T-helper 22 cell (primary cell): ENCODE measurements at places on chromosomes 1 and 21.
A peak's percentile ranks its signal among the peaks of the same experiment; 100 is the strongest.

DNA sequence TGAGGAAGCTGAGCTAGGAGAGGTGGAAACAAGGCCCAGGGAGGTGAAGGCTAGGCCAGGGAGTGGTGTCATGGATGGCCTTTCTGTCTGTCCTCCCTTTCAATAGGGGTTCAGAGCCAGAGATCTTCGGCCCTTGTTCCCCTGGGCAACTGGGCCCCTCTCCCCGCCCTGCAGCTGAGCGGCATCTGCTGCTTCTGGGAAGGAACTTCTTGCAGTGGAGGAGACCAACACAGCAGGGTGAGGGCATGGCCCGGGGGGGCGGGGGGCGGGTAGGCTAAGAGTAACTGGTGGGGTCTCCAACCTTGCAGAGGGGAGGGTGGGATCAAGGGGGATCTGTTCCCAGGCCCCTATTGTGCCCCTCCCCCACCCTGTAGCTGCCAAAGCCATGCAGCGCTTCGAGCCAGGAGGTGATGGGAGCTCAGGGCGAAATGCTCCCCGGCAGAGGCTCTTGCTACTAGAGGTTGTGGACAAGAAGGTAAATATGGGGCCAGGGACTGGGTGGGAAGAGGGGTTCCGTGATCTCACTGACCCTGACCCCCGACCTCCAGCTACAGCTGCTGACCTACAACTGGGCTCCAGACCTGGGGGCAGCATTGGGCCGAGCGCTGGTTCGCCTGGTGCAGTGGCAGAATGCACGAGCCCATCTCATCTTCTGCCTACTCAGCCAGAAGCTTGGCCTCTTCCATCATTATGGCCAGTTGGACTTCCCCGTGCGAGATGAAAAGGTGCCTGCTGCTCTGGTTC is 11.7 kb downstream of the HYI start:
- no peak for DNase-seq

DNA sequence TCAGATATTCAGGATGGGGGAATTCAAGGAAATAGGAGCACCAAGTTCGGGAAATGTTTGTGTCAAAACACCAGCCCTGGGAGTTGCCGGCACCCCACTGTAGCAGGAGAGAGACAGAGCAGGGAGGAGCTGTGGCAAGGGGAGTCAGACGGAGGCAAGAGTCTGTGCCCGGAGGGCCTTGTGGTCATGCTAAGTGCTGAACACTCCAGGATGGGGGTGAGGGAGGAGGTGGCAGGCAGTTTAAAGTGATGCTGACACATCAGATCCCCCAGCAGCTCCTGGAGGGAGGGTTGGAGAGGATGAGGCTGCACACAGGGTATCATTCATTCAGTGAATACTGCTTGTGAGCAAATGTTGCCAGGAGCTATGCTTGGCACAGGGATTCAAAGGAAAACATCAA is 150.3 kb upstream of the ETV3 start:
- no peak for DNase-seq

GRCh38 chr1:94098585-94099111 is 22.3 kb downstream of the ABCA4 start:
- no peak for DNase-seq

DNA sequence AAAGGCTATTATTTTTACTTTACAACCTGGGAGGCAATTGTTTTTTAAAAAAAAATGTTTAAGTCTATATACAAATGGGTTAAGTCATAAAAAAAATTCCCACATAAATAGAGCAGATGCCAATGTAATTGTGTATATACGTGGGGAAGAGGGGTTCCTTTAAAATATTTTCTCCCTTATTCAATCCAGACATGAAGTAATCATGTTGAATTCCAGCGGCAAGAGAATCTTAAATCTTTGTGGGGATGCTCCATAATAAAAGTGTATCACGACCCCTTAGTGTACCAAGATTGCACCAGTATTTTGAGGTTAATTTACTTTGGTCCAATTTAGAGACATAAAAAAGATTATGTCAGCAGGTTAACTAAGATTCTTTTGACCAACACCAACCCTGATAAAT is 62.1 kb downstream of the ARID4B start:
- no peak for DNase-seq

DNA sequence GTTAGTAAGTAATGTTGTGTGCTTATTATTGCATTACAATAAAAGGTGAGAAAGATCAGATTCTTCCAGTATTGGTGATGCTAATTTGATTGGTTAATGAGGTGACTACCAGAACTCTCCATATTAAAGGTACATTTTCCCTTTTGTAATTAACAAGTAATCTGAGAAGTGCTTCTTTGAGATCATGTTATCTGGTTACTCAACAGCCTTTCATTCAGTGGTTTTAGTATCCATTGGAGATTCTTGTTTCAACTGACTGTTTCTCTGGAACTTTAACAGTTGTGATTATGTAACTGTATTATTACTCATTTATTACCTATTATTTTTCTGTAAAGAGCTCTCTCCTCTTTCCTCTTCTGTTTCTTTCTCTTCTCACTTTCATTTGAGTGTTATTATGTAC is 86.7 kb downstream of the PEX14 start:
- no peak for DNase-seq

DNA sequence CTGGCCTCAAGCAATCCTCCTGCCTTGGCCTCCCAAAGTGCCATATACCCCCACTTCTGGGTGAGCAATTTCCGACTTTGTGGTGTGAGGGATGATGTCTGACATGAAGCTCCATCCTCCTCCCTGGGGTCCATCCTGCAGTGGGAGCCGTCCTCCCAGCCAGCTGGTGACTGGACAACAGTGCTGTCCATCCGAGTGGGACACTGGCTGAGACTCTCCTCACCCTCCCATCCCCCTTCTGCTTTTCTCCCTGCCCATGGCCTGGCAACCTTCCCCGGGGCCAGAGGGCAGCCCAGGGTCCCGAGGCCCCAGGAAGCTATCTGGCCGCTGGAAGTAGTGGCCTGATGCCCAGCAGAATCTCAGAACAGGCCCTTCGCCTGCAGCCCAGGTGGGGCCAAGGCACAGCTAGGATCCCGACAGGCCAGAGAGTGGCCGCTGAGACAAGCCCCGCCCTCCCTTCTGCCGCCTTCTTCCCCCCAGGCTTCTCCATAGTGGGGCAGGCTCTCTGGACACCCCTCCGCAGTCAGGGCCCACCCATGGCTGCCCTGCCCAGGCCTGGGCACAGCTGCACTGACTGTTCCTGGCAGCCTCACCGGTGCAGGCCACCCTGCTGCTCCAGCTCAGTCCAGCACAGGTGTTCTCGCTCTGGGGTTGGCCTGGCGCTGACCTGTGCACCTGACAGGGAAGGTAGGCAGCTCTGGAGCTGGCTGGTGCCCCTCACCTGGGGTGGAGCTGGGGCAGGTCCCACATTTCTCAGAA is 8.4 kb upstream of the FAAP20 start:
- DNase-seq = no peak

- no peak for DNase-seq
Observed at GRCh38 chr1:14626869-14627607, 28.6 kb downstream of the KAZN start.

DNA sequence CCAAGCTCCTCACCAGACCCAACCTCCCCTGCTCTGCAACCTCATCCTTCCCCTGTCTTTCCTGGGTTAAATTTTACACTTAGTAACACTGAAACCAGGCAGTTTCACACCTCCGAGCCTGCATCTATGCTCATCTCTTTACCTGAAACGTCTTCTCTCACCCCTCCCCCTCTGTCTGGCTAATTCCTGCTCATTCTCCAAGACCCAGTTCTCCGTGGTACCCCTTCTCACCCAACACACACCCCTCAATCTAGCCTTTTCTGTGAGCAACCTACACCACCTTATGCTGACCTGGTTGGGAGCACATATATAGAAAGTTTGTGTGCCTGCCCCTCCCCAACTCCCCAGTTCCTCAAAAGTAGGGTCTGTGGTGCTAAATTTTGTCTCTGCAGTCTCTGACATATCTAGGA is 3.7 kb upstream of the KIAA1614 start:
- DNase-seq = no peak

DNA sequence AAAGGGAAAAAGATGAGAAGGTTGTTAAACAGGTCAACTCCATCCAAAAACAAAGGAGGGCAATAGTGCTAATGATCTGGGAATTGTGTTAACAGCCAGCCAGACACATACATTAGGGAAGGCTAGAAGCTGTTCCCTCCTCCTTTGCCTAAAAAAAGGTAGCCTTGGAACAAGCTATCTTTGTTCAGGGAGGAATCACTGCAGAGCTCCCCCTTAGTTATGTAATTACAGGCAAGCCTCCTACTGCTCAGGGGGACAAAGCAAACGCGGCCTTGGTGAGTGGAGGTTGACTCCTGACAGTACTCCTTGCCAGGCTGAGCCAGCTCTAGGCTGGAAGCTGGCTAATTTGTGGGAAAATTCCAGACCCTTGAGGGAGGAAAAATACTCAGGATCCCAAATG is 97.6 kb downstream of the VAV3 start:
- no peak for DNase-seq

DNA sequence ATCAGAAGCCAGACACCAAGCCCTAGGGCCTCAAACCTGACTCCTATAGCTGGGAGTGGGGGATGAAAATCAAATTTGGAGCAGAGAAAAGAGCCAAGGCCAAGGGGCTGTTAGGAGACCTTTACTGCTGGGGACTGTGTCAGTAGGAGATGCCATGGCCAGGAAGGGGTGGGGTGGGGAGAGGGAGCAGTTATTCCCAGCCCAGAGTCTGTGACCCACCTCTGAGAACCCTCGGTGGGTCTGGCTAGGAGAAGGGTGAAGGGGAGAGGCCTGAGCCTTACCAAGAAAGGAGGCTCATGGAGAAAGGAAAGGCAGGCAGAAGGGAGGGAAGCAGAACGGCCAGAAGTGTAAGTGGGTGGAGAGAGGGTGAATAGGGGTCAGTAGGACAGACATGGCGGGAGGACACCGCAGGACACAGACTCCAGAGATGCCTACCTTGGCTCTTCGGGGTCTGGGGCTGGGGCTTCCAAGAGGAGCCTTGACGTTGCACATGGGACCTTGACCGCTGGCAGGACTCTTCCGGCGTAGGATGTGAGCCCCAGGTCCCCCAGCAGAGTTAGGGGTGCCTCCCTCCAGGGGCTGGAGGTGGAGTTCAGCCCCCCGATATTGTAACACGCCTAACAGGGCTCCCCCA is 1.2 kb downstream of the ADAMTS4 start:
- DNase-seq = no peak

- peak; percentile 64 for DNase-seq
Observed at GRCh38 chr1:203267347-203267846, 37.9 kb upstream of the BTG2 start.

DNA sequence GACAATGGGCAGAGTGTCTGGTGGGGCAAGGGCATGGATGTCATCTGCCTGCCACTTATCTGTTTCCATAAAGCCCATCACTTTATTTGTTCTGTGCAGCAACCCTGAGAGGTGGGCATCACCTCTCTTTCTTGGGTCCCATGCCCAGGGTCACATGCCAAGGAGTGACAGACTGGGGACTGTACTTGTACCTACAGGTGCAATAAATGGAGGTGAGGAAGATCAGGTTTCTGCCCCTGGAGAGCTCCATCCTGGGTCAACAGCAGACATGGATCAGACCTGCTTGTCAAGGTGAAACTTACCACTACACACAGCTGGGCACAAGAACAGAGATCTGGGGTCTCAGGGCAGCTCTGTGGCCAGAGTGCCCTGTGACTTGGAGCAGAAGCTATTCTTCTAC is 18.4 kb upstream of the PRDM16 start:
- DNase-seq = no peak

DNA sequence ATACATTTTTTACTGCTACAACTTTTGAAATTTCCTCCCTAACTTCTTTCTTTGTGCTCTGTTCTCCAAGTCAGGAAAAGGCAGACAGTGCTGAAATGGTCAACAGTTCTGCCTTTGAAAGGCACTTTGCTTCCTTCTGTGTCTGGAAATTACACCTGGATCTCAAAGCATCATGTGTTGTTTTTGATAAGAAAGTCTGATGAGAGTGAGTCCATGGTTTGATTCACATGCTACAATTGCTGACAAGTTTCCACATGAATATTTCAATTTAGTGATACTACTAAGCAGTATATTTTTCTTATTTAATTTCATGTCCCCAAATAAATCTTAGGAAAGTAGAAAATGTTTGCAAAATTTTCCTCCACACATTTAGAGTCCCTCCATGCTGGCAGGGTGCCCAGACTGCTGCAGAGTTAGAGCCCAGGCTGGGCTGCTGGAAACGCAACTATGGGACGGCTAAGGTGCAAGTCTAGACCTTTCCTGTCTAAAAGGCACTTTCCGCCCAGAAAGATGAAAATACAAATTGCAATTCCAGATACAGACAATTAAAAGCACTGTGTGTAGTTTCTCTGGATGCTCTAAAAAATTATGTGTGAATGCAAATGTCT is 96.6 kb upstream of the RUNX1 start:
- DNase-seq = no peak

GRCh38 chr1:204192046-204192445 is 4.2 kb downstream of the KISS1 start:
- DNase-seq = no peak

- DNase-seq = no peak
Observed at GRCh38 chr1:16204634-16205333, 7.7 kb downstream of the ARHGEF19 start.

DNA sequence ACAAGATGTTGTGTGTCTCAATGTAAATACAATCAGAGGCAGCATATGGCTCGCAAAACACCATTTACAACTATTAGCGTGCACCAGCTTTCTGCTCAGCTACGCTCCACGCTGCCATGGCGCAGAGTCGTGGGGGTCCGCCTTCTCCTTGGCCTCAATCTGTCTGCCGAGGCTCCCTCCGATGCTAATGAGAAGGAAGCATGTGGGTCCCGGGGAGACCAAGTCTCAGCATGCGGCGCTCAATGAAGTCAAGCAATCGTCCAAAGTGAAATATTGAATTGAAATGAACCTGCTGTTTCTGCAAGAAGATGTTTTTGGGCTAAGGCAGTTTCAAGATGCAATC is 228.9 kb downstream of the TOMM20 start:
- no peak for DNase-seq

DNA sequence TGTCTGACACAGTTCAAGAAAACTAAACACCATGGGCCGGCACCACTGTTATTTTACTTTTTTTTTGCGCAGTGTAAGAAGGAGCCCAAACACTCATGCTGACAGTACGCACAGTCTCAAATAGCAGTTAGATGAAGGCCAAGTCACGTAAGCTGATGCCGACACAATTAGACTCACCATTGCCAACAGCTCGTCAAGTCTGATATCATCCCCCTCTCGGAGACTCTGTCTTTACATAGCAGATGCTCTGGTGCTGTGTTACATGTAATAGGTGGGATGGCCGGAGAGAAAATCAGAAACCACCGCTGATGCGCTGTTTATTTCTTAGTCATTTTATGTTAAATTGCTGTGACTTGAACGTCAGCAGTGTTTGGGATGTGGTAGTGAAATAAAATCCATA is 49.3 kb downstream of the TGFB2 start:
- DNase-seq = no peak

GRCh38 chr1:156499842-156500542 is 583 bp downstream of the MEF2D start:
- DNase-seq = peak; percentile 40

GRCh38 chr1:223363856-223364684 is at the start of gene SUSD4:
TSS of gene SUSD4 (minus strand) at chr1:223364176. CDS start at chr1:223363425, 751 bp downstream.
- peak; percentile 48 for DNase-seq
